Femur (tissue), 1 donor: ENCODE measurements at places on chromosomes 2 and 18.

- peak; percentile 73 for DNase-seq
Observed at GRCh38 chr2:127061375-127062273, 45.3 kb downstream of the BIN1 start.

DNA sequence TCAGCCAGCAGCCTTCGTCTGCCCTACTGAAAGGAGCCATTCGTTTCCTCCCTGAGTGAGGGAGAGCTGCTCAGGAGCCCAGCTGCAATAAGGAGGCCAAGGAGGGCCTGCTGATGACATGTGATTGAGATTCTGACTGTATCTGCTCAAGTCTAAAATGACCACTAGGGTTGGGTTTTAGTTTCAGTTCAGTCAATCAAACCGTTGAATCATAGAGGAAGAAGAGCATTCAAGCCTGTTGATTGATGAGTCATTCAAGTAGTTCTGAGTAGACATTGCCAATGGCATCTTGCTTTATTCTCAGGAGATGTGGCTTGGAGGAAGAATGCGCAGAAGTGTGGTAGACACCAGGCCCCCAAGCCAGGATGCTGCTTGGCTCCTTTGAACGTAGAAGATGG is 19.9 kb upstream of the BCL2L11 start:
- no peak for DNase-seq

DNA sequence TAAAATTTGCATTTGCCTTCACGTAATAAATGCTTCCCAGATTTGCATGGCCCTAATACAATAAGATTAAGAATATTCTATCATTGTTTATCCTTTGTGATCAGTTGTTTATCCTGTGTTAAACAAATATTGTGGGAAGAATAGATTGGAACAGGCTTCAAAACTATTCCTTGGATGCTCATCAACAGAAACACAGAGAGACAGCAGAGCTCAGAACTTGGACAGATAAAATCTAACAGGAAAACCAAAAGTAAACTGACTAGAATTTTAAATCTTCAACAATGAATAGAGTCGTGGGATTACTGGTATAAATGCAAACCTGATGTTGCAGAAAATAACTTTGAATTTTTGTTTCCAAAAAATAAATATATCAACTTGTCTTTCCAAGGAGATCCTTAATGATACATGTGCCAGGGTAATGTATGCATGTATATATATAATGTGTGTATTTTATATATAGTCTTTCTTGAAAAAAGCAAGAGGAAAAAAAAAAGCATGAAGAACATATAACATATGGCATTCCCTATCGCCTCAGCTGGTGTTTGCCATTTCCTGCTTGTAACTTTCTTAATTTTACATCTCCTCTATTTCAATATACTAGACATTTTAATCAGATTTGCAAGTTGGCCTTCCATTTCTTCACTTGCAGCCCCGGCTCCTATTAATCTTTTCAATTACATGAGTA is 59.9 kb upstream of the TANK start:
- DNase-seq: no peak

- DNase-seq: no peak
Observed at GRCh38 chr2:80168801-80169200, 135.8 kb downstream of the LRRTM1 start.

GRCh38 chr2:156397229-156397628 is 39.0 kb upstream of the GPD2 start:
- no peak for DNase-seq

- DNase-seq: no peak
Observed at GRCh38 chr2:32773448-32773808, 145.6 kb downstream of the TTC27 start.

DNA sequence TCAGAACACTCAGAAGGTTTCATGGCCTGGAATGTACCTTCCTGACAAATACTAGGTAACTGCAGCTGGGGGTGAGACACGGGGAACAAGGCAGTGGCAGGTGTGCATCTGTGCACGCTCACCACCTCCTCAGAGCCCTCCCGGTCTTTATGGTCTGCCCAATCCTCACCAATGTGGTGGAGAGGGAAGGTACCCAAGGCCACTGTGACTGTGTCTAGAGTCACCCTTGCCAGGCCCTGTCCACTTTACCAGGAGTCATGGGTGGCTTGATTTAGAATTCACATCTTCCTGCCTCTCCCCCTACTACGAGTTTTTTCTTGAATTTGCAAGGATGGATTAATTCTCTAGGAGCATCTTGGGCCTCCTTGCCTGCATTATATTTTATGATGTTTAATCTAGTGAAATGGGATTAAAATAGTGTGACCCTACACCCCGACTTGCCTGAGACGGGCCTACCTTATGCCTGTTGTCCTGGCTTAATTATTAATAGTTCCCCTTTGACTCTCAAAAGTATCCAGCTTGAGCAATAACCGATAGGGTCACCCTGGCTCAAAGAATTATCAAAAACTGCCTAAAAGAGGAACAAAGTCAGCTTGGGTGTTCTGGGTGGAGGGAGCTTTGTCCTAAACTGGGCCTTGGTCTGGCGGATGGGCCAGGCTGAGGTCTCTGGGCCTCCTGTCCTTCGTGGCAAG is 56.5 kb downstream of the ACAA2 start:
- DNase-seq: no peak

- no peak for DNase-seq
Observed at GRCh38 chr2:7588295-7588694, 671.1 kb downstream of the RNF144A start.

- no peak for DNase-seq
Observed at GRCh38 chr2:130303169-130303568, 39.5 kb upstream of the IMP4 start.
